ENCODE measurements at places on chromosomes 12 and 14. TPM values are rescaled to one million over a fixed set of nuclear protein-coding genes. Genes with fewer than 3 reads are reported as not detected.

The STON2 gene
- 0.30 TPM for total RNA-seq

The PTGDR gene
- total RNA-seq, result not detected

The ARMH4 gene
- total RNA-seq, result not detected

The HOXC13 gene
- not detected for total RNA-seq

The LTBP2 gene
- 0.10 TPM for total RNA-seq

The GRIP1 gene
- total RNA-seq, result 2.2 TPM

The NAV3 gene
- not detected for total RNA-seq

- no peak for DNase-seq
These were observed 4.6 kb upstream of the SELPLG start for GRCh38 chr12:108638141-108638827.

- no peak for DNase-seq
These were observed 185.6 kb downstream of the TMEM121 start for GRCh38 chr14:105711841-105712460.

GRCh38 chr12:21697904-21698630 lies 40.4 kb upstream of the LDHB start:
- no peak for DNase-seq

DNA sequence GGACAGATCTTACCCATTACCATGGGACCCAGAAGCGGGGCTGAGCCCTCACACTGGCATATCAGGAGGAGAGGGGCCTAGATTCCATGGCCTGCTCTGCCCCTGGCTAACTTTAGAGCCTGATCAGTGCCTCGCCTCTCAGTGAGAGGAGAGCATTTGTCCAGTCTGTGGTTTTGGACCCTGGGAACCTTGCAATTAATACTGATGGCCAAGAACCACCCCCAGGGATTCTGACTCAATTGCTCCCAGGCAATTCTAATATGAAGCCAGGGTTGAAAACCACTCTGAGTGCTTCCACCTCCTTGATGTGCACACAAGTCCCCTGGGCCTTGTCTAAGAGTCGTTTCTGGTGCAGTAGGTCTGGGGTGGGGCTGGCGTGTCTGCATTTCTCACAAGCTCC lies 67.7 kb downstream of the CALM1 start:
- DNase-seq, result no peak

- peak; percentile 56 for DNase-seq
These were observed at the start of gene ATL1 for GRCh38 chr14:50559990-50560930. TSS of gene ATL1 (plus strand) at chr14:50560145. CDS start at chr14:50560266, 121 bp downstream.

DNA sequence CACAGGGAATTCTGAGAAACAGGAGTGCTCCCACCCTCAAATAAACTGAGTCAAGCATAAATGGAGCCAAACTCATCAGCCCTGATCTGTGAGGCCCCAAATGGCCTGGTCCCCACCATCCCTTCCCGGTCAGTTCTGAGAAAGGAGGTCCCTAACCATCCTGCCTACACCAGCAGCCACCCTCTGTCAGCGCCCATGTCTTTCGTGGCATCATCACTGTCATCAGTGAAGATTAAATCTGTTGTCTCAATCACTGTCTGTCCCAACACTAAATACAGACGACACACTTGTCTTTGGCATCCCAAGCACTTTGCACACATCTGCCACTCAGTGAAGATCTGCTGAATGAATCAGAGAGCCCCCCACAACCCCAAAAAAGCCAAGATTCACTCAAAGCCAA lies 22.4 kb downstream of the VPS37B start:
- no peak for DNase-seq

- DNase-seq, result no peak
These were observed 24.9 kb downstream of the ZNF664 start for GRCh38 chr12:123997908-123998307.

DNA sequence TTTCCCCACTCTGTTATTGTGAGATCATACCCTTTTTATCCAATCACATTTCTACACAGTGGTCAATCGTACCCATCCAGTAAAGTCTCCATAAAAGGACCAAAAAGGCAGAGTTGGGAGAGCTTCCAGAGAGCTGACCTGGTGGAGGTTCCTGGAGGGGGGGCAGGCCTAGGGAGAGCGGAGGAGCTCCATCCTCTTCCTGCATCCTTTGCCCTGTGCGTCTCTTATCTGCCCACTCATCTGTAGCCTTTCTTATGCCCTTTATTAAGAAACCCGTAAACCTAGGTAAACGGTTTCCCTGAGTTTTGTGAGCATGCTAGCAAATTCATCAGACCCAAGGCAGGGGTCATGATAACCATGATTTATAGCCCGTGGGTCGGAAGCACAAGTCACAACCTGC lies 26.2 kb downstream of the EVL start:
- DNase-seq, result no peak

- no peak for DNase-seq
These were observed 19.7 kb upstream of the LRTM2 start for GRCh38 chr12:1800401-1801302.

Data from activated naive CD8-positive, alpha-beta T cell treated with anti-CD3 and anti-CD28 coated beads for 36 hours (primary cell).